Endothelial cell (in vitro differentiated cells): ENCODE measurements at places on chromosomes 6 and 20.

- peak; percentile 7 for DNase-seq
Measured at GRCh38 chr20:40471261-40471629, 217.8 kb downstream of the MAFB start.

DNA sequence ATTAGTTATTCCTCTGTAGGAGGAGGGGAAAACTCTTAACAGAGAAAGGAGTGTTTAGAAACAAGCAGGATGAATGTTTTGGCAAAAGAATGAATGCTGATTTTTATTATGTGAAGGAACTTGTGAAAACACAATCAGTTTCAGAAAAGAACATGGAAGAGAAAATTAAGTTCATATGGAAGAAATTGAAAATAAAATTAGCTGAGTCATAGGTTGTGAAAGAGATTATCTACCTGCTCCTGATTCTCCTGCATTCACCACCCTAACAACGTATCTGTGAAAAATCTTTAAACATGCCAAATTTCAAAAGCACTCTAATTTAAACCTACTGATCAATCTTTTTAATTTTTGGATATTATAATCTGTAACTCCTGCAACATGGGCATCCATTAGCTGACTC is 227.3 kb upstream of the RSPO3 start:
- DNase-seq, result no peak

- DNase-seq, result no peak
Measured at GRCh38 chr20:31897541-31897940, 27.1 kb downstream of the TTLL9 start.

GRCh38 chr6:25404091-25404490 is 124.9 kb downstream of the CARMIL1 start:
- DNase-seq, result no peak

GRCh38 chr6:157143890-157144798 is 179.2 kb downstream of the TMEM242 start:
- peak; percentile 41 for DNase-seq

DNA sequence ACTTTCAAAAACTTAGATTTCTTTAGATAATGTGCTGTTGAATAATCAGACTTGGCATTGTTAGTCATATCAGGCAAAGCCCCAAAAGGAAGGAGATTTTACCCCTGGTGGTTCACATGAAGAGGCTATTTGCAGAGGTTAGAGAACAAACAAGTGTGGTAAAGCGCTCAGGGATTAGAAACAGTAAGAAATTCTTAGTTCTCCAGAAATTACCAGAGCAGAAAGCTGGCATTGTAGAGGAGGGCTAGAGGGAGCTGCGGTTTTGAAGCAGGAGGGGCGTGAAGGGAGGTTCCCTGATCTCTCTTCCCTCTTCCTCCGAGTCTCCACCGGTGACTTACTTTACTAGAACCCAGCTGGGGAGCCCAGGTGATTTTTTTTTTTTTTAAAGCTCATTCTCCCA is 10.2 kb downstream of the MYO6 start:
- DNase-seq, result no peak

DNA sequence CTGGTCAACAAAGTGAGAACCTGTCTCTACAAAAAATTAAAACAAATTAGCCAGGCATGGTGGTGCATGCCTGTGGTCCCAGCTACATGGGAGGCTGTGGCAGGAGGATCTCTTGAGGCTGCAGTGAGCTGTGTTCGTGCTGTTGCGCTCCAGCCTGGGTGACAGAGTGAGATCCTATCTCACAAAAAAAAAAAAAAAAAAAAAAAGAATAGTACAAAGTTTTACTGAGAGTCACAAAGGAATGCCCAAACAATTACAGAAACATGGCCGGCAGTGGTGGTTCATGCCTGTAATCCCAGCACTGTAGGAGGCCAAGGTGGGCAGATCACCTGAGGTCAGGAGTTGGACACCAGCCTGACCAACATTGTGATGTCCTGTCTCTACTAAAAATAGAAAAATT is 14.8 kb upstream of the DSTN start:
- DNase-seq, result no peak

DNA sequence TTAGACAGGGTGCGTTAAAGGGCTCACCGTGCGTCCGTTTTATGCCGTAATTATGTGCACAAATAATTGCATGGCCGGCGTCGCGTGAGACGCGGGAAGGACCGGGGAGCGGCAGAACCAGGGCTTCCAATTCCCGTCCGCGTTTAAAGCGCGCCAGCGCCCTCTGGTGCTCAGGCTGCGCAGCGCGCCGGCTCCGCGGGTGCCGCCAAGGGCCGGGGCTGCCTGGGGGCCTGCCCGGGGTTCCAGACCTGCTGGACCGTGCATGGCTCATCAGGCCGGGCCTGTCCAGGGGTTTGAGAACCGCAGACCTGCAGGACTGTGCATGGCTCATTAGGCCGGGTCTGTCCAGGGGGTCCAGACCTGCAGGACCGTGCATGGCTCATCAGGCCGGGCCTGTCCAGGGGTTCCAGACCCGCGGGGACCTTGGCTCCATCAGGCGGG is 369.0 kb downstream of the THBS2 start:
- DNase-seq, result peak; percentile 96

GRCh38 chr20:31710423-31711108 is 12.1 kb downstream of the BCL2L1 start:
- DNase-seq, result no peak

GRCh38 chr6:170596426-170596825 is 12.0 kb upstream of the PDCD2 start:
- no peak for DNase-seq

DNA sequence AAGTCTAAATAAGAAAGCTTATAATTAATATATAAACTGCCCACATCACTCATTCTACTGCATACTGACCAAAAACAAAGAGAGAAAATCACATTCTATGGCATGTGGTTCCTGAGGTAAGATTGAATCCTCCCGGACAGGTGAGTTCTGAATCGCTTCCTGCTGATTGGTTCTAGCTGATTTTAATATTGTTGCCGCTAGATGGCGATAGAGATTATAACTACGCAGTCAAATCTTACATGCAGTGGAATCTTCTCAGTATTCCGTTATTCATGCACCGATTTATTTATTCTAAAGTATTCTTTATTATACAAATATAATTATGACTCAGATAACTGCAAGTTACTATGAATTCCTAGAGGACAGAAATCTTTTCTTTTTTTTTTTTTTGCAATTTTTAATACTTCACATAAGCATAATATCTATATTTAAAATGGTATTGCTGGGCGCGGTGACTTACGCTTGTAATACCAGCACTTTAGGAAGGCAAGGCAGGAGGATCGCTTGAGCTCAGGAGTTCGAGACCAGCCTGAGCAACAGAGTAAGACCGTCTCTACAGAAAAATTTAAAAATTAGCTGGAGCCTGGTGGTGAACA is 24.2 kb upstream of the TMX4 start:
- peak; percentile 43 for DNase-seq

DNA sequence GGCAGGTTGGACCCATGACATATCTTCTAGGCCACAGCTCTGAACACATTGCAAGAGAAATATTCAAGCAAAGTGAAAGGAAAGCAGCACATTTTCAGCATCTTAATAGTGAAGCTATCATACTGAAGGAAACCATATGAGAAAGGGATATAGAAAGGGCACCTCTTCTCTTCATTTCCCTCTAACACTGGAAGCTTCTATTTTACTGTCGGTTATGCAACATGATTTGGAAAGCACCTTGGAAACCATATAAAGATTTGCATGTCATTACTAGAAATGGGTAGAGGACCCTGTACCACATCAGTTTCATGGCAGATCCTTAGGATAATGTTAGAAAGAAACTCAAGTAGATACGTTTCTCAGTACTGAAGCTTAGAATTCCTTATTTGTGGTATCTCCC is 70.5 kb upstream of the HMGN3 start:
- no peak for DNase-seq

- no peak for DNase-seq
Measured at GRCh38 chr6:15775076-15775634, 112.3 kb upstream of the DTNBP1 start.

GRCh38 chr6:18263418-18264218 is 712 bp downstream of the DEK start:
- peak; percentile 65 for DNase-seq

DNA sequence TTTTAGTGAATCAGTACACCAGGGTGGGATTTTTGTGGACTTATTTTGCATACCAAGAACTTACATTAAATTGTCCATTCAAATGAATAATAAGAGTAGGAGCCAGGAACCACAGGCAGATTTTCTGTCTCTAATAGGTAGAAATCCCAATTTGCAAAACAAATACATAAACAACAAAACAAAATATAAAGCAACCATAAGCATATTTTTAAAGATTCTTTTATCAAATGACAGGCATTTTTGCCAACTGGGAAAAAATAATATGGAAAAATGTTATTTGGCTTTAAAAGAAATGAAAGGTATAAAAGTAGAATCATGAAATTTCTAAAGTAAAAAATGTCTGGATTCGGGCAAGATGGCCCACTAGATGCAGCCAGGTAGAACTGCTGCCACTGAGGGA is 71.2 kb upstream of the PDE7B start:
- DNase-seq, result no peak

DNA sequence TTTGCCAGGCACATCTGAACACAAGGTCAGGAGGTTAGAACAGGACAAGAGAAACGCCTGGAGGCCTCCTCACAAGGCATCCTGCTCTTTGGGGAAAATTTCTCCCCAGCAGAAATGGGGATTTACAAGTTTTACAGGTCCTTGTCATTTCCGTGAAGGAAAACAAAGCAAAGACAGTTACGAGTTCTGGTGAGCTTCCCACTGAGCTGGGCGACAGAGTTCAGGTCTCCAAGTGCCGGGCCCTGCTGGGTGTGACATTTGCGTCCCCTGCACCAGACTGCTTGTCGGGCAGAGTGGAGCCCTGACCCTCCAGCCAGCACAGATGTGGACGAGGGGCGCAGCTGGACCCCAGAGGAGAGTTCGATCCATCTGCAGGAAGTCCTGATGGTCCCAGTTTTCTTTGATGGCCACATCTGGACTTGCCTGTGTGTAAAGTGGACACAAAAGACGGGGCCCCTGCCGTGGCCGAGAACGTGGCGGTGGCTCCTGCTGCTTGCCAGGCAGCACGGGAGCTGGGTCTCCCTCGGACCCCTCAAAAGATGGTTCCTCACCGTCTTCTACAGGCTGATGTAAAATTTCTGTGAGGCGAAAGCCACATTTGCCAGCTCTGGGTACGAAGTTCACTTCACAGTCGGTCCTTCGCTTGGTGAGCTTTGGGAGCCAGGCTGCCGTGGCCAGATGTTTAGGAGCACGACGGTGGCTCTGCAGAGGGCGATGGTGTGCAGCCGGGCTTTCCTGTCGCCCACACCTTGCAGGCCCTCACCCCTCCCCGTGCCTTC is 5.2 kb upstream of the ADRM1 start:
- no peak for DNase-seq

DNA sequence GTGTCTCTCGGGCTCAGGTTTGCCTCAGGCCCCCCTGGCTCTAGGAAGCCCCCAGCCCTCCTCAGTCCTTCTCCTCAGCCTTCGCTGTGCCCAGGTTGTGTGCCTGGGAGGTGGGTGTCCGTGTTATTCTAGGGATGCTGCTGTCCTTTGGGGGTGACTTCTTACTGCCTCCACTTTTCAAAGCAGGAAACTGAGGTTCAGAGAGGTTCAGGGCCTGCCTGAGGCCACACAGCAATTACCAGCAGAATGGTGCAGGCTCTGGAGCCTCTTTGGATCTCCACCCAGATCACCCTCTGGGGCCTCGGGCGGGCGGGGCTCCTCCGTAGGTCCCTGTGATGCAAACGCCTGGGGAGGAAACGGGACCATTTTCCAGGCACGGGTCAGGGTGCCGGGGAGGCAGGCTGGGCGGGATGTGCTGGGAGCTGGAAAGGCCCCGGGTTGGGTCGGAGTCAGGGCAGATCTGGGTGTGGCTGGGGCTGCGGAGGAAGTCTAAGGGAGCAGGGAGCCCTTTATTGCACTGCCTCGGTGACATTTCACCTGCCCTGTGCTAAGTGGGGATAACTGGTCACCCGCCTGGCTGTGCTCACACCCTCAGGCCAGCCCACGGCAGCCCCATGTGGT is 23.2 kb downstream of the GATA5 start:
- DNase-seq, result no peak

DNA sequence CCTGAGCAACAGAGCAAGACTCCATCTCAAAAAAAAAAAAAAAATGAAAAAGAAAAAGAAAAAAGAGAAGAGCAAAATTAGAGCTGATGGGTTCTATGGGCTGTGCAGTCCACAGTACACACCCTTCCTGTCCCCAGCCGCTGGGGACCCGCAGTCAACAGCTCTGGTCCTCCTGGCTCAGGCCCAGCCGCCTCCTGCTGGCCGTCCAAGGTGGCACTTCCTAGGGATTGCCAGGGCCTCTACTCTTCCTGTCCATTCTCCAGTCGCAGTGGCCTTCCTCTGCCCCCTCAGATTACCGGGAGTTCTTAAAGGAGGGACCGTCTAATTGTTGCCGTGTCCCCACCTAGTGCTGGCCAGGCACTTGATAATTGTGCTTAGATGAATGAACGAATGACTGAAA is 41.7 kb downstream of the TMEM242 start:
- DNase-seq, result no peak

DNA sequence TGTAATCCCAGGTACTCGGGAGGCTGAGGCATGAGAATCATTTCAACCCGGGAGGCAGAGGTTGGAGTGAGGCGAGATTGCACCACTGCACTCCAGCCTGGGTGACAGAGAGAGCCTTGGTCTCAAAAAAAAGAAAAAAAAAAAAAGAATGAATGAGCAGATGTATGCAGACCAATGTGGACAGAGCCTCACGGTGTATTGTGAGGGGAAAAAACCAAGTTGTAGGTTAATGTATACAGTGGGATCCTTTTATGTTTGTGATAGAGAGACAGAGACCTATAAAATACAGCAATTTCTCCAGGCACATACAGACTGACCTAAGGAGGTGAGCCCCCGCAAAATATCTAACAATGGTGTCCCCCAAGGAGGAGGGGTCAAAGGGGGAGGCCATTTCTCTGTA is 11.7 kb downstream of the TGM2 start:
- DNase-seq, result no peak

DNA sequence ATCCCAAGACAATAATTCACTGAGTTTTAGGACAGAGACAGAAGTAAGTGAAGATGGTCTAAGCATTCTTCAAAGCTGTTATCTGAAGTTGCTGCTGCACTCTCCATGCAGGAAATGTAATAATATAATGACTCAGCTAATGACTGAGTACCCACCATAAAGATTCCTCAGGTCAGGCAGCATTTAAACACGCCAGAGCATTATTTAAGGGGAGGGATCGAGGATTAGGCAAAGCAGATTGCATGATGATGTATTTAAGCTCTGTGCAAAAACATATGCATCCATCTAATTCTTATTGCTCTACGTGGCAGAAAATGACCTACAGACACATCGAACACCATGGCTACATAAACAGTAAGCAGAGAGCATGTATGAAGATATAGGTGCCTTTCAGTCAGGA is 216.4 kb downstream of the UNC5CL start:
- no peak for DNase-seq

GRCh38 chr20:22974354-22974753 is 60.8 kb upstream of the SSTR4 start:
- DNase-seq, result peak; percentile 39

- DNase-seq, result no peak
Measured at GRCh38 chr6:45997875-45998506, 17.7 kb downstream of the CLIC5 start.

- peak; percentile 79 for DNase-seq
Measured at GRCh38 chr6:34132486-34133185, 13.3 kb downstream of the GRM4 start.

- DNase-seq, result peak; percentile 74
Measured at GRCh38 chr6:39934131-39934757, at the start of gene MOCS1. MOCS1 (minus strand) TSS chr6:39934462; CDS start chr6:39934417, 45 bp downstream.
